ENCODE measurements at places on chromosomes 4 and X.
A peak's percentile ranks its signal among the peaks of the same experiment; 100 is the strongest.

DNA sequence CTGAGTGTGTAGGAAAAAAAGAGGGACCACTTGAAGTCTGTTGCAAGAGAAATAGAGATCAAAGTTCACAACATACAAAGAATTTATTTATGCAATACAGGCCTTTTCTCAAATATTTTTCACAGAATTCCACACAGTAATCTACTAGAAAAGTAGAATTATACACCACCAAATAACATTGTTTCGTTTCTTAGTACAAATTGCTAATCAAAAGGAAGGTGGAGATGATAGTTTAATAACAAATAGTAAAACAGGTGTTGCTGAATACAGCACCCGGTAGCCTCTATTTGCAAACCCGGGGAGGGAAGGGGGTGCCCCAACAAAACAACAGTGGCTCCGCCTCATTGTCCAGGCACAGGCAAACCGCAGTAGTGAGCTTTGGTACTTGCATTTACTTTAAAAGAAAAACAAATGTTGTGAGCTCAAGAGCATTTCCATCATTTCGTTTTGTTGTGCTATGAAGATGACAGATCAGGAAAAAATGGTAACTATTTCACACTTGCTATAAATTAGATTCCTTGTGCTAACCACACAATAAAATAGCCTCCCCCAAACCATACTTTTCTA, 186.4 kb downstream of the DCLK2 start:
- DNase-seq = no peak
- no peak overlapping the region for H3K4me3 ChIP-seq
- H3K27me3 ChIP-seq = no peaks in the 10 kb centered on the region
- H3K4me1 ChIP-seq = no peaks in the 10 kb centered on the region
- no peaks in the 10 kb centered on the region for H3K36me3 ChIP-seq

DNA sequence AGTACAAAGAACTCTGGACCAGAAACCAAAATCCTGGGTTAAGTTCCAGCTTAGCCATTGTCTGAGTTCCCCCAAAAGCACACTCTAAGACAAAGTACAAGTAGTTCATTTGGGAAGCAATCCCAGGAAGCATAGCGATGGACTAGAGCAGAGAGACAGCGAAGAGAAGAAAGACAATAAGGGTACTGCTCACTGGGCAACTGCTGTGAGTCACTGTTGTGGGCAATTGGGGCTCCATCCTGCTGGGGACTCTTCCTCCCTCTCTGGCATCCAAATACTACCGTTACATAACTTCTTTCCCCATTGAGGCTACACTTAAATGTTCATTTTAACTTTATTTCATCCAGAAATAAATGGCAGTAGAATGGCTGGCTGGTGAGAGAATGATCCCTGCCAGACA, 14.1 kb downstream of the SRPX start:
- H3K27me3 ChIP-seq = no peaks in the 10 kb centered on the region
- H3K4me1 ChIP-seq = no peaks in the 10 kb centered on the region

- peaks cover 37% of the 10 kb centered on the region for H3K36me3 ChIP-seq
- H3K27ac ChIP-seq = no peak overlapping the region
- DNase-seq = no peak
Measured at GRCh38 chr4:84673475-84674240, 90.7 kb downstream of the CDS1 start.

DNA sequence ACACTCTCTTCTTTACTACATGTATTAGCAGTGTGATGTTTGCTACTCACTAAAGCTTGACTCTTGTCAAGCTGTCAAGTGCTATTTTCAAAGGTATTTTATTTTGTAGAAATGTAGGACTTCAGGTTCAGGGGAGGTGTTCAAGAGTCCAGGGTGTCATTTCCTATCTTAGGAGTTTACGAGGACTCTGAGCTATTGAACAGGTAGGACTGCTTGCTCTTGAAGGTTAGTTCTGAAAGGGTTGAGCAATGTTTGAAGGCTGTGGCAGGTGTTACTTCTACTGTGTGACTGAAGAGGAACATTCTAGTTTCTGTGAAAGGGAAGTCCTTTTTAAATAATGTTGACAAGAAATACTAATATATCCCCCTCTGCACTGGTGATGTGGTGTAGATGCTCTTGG, 1151.2 kb downstream of the PDHA2 start:
- H3K4me3 ChIP-seq = no peak overlapping the region
- no peaks in the 10 kb centered on the region for H3K36me3 ChIP-seq
- no peak for DNase-seq

DNA sequence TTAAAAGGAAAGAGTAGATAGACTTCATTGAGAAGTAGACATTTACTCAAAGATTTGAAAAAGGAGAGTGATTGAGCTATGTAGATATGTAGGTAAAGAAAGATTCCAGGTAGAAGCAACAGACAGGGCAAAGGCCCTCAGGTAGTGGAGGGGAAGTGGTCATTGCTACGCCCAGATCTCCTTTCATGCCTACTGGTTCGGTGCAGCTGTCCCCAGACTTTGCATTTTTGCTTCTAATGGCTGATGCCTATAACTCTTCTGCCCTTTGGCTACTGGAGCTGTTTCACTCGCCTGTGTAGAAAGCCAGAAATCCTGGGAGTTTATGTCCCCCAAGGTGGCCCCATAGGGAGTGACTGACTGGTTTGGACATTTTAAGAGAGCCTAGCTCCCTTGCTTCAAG, 16.9 kb upstream of the ARMCX2 start:
- H3K4me1 ChIP-seq = no peaks in the 10 kb centered on the region
- no peak overlapping the region for H3K4me3 ChIP-seq
- H3K36me3 ChIP-seq = no peaks in the 10 kb centered on the region
- DNase-seq = no peak
- H3K27me3 ChIP-seq = no peaks in the 10 kb centered on the region
- no peak overlapping the region for H3K27ac ChIP-seq

DNA sequence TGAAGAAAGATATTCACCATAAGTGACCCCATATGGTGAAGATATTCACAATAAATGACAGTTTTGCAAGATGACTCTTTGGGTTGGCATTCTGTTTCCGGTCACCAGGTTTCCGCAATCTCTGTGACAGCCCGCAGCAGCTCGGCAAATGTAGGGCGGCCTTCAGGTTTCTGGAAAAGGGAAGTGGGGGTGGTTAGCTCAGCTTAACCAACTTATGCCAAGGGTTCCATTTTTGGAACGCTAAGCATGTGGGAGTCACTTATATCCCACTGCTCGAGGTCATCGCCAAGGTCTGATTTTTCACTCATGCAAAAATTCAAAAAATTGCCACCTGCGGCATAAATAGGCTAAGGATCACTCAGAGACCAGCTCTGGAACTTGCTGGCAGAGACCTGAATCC, 51.0 kb downstream of the NIPAL1 start:
- H3K27me3 ChIP-seq = no peaks in the 10 kb centered on the region
- H3K4me3 ChIP-seq = no peak overlapping the region
- no peaks in the 10 kb centered on the region for H3K36me3 ChIP-seq
- no peak overlapping the region for H3K27ac ChIP-seq
- DNase-seq = no peak

DNA sequence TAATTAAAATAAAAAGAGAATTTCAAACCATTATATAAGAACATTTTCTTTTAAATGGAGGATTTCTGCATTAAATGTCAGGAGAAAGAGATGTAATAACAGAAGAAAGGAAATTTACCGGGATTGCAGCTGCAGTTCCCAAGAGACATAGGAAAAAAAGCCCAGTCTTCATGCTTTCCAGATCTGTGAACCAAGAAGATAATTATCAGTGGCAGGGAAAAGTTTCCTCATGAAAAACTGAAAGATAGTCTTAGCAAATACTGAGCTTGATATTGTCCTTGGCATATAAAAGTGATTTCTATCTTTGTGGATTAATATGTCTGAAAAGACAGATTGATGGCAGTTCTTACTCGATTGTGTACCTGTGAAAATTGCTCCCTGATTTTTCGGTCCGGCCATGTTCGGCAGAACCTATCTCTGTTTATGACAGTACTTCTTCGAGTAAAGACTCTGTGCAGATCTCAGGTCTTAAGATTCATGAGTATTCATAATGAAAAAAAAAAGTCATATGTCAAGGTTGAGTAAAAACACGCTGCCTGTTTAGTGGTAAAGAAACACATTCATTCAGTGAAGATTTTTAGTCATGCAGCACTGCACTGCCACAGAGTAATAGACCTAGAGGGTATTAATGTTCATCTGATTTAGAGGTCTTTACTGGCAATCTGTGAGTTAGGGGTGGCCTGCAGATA, 29.6 kb downstream of the SPARCL1 start:
- no peak overlapping the region for H3K4me3 ChIP-seq
- no peak overlapping the region for H3K27ac ChIP-seq
- DNase-seq = no peak
- no peaks in the 10 kb centered on the region for H3K36me3 ChIP-seq
- H3K4me1 ChIP-seq = peaks cover 9% of the 10 kb centered on the region

DNA sequence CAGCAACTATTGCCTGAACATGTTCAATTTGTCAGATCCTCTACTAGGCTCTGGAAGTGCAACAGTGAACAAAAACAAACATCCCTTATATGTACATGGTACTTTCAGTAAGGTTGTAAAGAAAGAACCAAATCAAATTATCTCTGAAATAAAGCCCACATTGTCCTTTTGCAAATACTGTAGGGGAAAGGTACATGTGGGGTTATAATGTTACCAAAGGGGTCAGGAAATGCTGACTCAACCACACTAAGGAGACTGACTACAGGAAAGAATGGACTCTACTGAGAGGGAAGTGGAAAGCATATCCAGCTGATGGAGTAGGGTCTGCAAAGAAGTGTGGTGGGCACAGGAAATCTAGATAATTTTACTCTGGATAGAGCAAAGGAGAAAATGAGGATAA, 61.5 kb downstream of the PCDH18 start:
- H3K4me3 ChIP-seq = no peak overlapping the region
- no peaks in the 10 kb centered on the region for H3K36me3 ChIP-seq
- no peak for DNase-seq
- H3K4me1 ChIP-seq = no peaks in the 10 kb centered on the region
- no peak overlapping the region for H3K27ac ChIP-seq
- no peaks in the 10 kb centered on the region for H3K27me3 ChIP-seq

GRCh38 chr4:128385683-128386304, 98.2 kb upstream of the PGRMC2 start:
- DNase-seq = no peak
- H3K4me1 ChIP-seq = no peaks in the 10 kb centered on the region
- H3K36me3 ChIP-seq = no peaks in the 10 kb centered on the region

GRCh38 chr4:82864336-82864979, 26.5 kb downstream of the SEC31A start:
- no peaks in the 10 kb centered on the region for H3K4me1 ChIP-seq
- no peak overlapping the region for H3K4me3 ChIP-seq
- no peak overlapping the region for H3K27ac ChIP-seq
- no peaks in the 10 kb centered on the region for H3K27me3 ChIP-seq
- DNase-seq = no peak

GRCh38 chr4:38069271-38069760, 109.1 kb downstream of the PTTG2 start:
- no peak overlapping the region for H3K4me3 ChIP-seq
- H3K27me3 ChIP-seq = no peaks in the 10 kb centered on the region

DNA sequence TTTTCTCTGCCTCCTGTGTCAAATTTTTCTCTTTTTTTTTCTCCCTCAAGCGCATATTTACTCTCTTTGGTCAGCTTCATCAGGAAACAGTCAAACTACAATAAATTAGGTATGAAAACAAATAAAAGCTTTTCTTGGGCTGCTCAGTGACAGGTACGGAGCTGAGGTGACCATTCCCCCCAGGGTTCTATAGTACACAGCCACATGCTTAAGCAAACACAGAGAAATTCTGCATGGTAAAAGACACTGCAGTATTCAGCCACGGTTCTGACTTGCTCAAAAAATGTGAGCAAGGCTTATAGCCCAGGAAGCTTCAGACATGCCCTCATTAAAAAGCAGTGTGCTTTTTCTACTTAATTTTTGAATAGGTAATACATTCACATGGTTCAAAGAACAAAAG, 138.5 kb downstream of the GRIA3 start:
- DNase-seq = no peak
- no peaks in the 10 kb centered on the region for H3K27me3 ChIP-seq
- no peaks in the 10 kb centered on the region for H3K36me3 ChIP-seq
- H3K4me1 ChIP-seq = no peaks in the 10 kb centered on the region
- no peak overlapping the region for H3K4me3 ChIP-seq

DNA sequence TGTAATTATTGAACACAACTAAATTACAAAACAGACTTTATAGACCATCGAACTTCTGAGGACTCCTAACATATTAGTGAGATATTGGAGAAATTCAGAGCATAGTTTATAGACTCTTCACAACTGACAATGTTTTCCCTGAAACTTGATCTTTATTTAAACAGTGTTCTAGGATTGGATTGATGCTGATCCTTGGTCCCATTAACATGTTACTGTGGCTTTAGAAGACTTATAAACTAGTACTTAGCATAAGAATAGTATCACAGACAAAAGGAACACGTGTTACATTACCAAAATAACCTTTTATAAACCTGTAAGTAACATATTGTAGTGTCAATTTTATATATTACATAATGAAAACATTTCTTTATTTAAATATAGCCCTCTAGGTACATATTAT, 689.6 kb downstream of the CCSER1 start:
- H3K27ac ChIP-seq = no peak overlapping the region
- H3K36me3 ChIP-seq = no peaks in the 10 kb centered on the region
- no peaks in the 10 kb centered on the region for H3K4me1 ChIP-seq
- H3K4me3 ChIP-seq = no peak overlapping the region
- DNase-seq = no peak
- H3K27me3 ChIP-seq = no peaks in the 10 kb centered on the region

DNA sequence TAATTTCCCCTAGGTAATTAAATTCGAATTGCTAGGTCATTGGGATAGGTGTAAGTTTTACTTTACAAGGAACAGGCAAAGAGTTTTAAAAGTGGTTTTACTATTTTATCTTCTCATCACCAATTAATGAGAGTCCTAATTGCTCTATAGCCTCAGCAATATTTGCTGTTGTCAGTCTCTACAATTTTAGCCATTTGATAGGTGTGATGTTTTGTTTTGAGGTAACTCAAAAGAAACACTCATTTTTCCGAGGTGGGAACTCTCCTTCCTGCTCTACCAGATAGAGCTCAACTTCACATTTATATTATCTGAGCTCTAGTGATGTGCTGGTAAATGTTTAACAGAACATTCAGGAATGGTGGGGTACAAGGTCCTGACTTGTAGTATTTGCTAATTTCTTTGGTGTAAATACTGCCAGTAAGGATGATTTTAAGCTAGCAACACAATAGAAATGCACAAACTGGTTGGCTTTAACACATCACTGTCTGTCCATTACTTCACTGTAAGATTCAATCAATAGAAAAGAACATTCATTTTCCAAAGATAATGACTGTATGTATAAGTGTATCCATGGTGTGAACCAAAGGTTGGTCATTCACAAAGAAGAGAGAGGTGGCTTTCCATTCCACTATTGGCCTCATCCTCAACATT, 62.7 kb downstream of the LDB2 start:
- no peaks in the 10 kb centered on the region for H3K27me3 ChIP-seq
- no peak overlapping the region for H3K4me3 ChIP-seq
- H3K27ac ChIP-seq = peak overlapping the region; percentile 80
- H3K4me1 ChIP-seq = peaks cover 55% of the 10 kb centered on the region
- no peak for DNase-seq

GRCh38 chrX:23908219-23909004, 606 bp downstream of the CXorf58 start:
- H3K4me3 ChIP-seq = no peak overlapping the region
- H3K36me3 ChIP-seq = no peaks in the 10 kb centered on the region
- peak overlapping the region; percentile 81 for H3K27ac ChIP-seq
- no peak for DNase-seq
- H3K4me1 ChIP-seq = no peaks in the 10 kb centered on the region

Data from liver (tissue), 10 donors.